ENCODE measurements at places on chromosomes 5 and 9. TPM values are rescaled to one million over a fixed set of nuclear protein-coding genes. Genes with fewer than 3 reads are reported as not detected.

Gene RNF180
- total RNA-seq = not detected

Gene WHRN
- total RNA-seq = 6.6 TPM

Gene ASB6
- 34.4 TPM for total RNA-seq

Gene PCDHA12
- total RNA-seq = not detected

Gene CD72
- total RNA-seq = 0.12 TPM

All from Caki2 (cell line).